ENCODE measurements at places on chromosomes 7 and 10. TPM values are rescaled to one million over a fixed set of nuclear protein-coding genes. Genes with fewer than 3 reads are reported as not detected.

- no peak for DNase-seq
Measured at GRCh38 chr7:29426587-29426986, 137.0 kb upstream of the PRR15 start.

GRCh38 chr10:105243825-105244224 is 602.7 kb downstream of the SORCS3 start:
- DNase-seq, result no peak

DNA sequence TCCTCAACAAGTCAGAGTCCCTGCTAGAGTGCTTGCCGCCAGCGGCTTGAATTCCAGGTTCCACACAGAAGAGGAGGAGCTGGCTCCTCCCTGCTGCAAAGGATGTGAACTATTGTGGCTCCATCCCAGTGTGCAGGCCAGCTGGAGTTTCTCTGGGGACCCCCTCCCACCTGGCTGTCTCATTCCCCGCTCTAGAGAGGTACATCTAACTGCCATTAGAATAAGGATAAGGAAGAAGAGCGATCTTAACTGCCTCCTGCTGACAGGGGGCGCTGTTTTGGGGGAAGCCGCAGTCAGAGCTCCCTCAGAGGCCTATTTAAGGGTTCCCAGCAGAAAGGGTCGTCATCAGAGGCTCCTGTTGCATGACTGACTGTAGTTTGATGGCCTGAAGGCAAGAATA is 40.8 kb upstream of the HECW1 start:
- DNase-seq, result no peak

GRCh38 chr10:44910602-44911001 is 535 bp upstream of the TMEM72 start:
- no peak for DNase-seq

The TBX20 gene
- not detected for total RNA-seq

DNA sequence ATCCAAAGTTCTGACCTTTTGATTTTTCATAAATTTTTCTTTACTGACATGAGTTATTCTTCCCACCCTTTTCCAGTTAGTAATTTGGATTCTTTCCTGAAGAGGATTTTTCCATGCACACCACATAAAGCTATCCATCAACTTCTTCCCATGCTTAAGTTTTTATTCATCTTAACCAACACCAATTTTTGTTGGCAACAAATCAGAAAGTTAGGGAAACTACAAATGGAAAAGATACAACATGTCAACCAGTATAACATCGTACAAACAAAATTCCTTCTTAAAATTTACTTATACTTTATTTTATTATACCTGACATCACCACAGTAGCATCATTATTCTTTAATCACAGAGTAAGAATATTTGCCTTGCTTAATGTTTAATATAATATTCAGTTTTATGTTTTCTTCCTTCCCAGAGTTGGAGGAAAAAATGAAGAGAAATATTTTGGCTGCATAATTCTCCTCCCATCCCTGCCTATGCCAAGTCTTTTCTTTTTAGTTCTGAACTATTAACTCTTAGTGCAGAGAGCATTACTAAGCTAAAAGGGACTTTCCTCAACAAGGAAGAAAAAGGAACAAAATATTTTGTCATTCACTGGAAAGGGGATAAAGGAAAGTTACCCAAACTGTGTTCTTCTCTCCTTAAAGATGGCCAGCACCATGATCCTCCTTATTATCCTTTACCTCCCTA is 67.5 kb upstream of the MEOX2 start:
- no peak for DNase-seq

GRCh38 chr10:89633484-89633883 is 11.6 kb downstream of the PANK1 start:
- DNase-seq, result no peak

- DNase-seq, result no peak
Measured at GRCh38 chr7:40147371-40148246, 12.8 kb downstream of the SUGCT start.

DNA sequence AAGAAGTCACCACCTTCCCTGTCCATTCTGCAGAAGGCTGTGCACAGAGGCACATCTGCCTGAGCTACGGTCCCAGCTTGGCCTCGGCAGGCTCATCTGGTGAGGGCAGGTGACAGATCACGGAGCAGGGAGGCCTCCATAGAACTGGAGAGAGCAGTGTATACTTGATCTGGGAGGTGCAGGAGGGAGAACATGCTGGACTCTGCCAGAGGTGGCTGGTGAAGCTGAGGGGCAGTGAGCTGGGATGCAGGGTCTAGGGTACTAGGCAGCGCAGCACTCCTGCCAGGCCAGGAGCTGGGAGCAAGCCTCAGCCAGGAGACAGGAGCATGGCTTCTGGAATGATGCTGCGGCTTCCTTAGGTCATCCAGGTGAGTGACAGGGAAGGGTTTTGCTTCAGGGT is 553.0 kb downstream of the TCERG1L start:
- DNase-seq, result no peak

The ZMIZ2 gene
- 108 TPM for total RNA-seq

- no peak for DNase-seq
Measured at GRCh38 chr7:48424731-48425130, 253.5 kb downstream of the ABCA13 start.

- DNase-seq, result no peak
Measured at GRCh38 chr7:149714910-149715471, 58.4 kb downstream of the ZNF467 start.

DNA sequence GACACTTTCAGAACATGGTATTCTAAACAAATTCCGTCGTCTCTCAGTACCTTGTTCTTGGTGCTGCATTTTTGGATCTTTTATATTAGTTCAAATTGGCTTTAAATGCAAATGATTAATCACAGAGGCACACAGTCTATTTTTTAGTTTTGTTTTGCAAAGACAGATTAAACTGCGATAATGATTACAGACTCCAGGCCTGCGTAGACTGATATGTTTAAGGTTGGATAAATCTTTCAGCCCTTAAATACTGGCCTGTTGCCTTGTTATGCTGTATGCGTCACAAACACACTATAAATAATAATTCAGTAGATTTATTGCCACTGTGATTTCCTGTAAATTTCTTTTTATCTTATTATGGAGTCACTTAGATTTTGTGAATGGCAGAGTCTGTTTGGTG is 19.3 kb downstream of the CACNB2 start:
- DNase-seq, result no peak

- DNase-seq, result no peak
Measured at GRCh38 chr10:3525832-3526449, 259.1 kb downstream of the KLF6 start.

- no peak for DNase-seq
Measured at GRCh38 chr10:120555842-120556532, 99.0 kb downstream of the PLPP4 start.

The IRF5 gene
- total RNA-seq, result 26.5 TPM

DNA sequence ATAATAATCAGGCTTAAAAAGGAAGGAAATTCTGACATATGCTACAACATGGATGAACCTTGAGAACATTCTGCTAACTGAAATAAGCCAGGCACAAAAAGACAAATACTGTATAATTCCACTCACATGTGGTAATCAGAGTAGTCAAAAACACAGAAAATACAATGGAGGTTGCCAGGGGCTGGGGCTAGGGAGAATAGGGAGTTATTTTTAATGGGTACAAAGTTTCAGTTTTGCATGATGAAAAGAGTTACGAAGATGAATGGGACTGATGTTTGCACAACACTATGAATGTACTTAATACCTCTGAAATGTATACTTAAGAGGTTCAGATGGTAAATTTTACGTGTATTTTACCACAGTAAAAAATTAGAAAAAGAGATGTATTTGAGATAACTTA is 145.6 kb downstream of the DOCK4 start:
- no peak for DNase-seq

The CALCR gene
- not detected for total RNA-seq

The HABP2 gene
- not detected for total RNA-seq

The CNNM1 gene
- total RNA-seq, result not detected

- no peak for DNase-seq
Measured at GRCh38 chr10:71648254-71648932, 71.2 kb downstream of the C10orf105 start.

DNA sequence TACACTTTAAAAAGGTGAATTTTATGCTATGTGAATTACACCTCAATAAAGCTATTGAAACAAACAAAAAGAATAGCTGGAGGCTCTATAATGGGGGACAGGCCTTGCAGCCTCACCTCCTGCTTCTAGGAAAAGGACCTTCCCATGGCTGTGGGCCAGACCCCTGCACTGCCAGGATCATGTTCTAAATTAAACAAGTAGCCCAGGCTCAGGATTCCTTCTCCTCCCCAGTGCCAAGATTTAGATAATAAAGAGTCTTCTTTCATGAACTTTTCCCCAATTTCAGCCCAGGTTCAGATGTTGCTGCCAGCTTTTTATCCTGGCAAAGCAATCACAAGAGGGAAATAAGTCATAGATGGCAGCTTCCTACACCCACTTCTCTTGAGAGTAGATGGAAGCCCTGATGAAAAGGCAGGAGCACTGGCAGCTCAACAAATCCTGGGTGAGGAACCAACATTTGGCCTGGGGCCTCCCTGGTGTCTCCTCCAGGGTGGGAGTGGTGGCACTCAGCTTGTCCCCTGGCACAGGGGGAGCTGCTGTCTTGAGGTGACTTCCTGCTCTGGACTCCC is 22.2 kb upstream of the CAMK2B start:
- DNase-seq, result no peak

- no peak for DNase-seq
Measured at GRCh38 chr10:11603741-11604140, 7.7 kb downstream of the USP6NL start.

The SLC26A5 gene
- total RNA-seq, result not detected

GRCh38 chr7:122136639-122137245 is 7.3 kb downstream of the AASS start:
- no peak for DNase-seq

DNA sequence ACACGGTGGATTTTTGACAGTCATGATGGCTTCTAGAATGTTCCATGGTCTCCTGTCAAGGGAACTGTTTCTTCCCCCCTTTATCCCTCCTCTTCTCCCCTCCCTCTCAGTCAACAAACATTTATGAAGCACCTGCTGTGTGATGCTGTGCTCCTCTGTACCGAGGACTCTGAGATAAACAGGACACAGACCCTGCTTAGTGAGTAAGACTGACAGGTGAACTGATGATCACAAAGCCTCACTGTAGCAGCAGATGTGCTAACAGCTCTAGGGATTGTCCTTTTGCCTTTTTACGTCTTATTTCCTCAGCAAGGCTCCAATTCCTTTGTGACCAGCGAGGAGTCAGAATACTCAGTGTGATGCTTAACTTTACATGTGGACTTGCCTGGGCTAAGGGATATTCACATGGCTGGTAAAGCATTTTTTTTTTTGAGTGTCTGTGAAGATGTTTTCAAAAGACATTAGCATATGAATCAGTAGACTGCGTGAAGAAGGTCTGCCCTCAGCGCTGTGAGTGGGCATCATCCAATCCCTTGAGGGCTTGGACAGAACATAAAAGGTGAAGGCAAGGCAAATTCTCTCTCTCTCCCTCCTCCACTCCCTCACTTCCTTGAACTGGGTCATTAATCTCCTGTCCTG is 170.1 kb downstream of the ADRA2A start:
- DNase-seq, result no peak

DNA sequence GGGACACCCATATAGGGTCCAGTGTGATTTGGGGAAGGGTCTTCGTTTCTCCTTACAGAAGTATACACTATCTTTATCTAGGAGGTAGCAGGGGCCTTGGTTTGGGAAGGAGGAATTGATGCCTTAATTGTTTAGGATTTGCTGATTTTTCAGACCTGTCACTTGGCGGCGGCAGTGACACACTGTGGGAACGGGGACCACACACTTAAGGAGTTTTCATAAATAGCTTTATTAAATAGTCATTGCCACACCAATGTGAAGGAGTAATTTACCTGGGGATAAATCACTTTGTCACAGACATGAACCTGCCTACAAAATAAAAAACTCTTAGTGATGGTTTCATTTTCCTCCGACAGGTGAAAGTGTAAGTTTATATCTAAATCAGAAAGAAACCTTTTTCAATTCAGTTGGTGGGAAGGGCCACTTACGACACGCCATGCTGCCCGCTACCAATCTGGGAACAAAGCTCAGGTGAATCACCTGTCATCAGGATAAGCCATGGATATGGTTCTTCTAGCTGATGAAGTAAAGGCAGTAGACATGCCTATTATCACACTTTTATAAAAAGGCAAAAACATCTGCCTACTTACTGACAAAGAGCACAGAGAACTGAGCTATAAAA is 12.3 kb upstream of the ENO4 start:
- DNase-seq, result no peak

DNA sequence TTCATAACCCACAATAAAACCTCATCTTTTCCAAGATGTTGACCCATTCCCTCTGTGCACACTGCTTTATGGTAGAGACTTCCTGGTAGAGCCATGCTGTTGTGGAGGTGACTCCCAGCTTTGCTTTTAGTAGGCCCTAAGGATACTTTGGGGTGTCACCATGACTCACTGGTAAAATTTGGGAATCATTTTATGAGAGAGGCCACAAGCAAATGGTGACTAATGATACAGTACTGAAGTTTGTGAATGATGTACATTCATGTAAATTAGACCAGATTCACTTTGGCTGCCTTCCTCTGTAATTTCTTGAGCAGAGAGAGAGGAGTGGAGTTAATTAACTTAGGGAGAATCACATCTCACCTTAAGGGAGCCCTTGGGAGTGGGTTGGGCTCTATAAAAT is 686.5 kb downstream of the LRMDA start:
- no peak for DNase-seq

Data from natural killer cell treated with Interleukin-12 subunit alpha and Interleukin-12 subunit beta and Interleukin-15 and Interleukin-18, amount 100 ng/mL, for 72 hours (primary cell).